AG04449 (cell line): ENCODE measurements at places on chromosomes 13 and 19.

DNA sequence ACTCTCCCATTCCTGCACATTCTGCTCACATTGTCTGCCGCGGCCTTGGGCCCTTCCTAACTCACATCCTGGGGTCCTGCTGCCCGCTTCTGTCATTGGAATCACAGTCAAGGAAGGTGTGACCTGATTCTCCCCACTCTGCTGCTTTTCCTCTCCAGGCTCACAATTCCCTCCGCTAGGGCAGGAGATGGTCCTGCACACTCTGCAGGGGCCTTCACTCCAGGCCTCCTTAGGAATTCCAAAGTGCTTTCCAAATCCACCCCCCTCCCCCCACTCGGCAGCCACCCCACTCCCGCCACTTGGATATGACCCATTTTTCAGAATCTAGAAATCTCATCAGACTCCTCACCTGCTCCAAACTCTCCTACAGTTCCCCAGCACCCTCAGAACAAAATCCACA lies 3.1 kb upstream of the SLC5A5 start:
- DNase-seq = no peak

GRCh38 chr19:28009696-28010095 lies 1203.3 kb downstream of the UQCRFS1 start:
- no peak for DNase-seq

DNA sequence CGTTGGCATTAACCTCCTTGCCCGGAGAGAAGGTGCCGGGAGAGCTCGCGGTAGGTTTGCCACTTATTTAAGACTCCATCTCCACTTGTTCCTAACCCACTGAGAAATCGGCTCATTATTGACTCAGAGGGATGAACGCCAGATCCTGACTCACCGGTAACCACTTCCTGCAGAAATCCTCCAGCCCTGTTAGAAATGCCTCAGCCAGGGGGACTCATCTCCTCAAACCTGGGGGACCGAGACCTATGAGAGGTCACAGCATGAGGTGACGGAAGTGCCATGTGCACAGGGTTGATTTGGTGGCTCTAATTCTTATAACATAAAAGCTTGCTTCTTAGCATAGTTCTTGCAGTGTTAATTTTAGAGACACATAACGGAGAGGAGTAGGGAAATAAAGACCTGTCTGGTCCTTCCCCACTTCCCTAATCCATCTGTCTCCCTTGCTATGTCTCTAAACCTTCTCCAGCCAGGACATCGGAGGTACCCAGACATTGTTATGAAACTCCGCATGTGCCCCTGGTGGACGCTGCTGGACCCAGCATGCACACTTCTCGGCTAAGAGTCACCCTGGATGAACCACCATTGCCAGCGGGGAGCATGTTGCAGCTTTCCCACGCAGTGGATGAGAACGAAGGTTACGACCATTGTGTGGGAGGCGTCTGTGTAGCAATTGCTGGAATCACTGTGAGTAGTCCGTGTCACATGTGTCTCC lies 158.9 kb downstream of the EFNB2 start:
- DNase-seq = peak; percentile 58

DNA sequence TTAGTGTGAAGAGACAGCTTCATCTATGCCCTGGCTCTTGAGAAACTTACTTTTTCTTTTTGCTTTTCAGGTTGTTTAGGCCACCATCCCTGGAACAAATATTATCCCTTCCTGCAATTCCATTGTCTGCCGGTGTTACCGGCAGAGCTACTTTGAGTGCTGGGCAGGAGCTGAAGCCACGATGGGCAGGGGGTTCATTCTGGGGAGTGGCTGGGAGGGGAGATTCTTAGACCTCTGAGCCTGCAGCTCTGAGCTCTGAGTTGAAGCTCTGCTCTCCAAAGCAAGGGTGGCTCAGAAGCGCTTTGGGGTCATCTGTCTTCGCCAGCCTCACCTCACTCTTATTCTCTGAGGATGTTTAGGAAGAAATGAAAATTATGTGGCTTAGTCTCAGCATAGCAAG lies 1066.6 kb upstream of the SLC10A2 start:
- no peak for DNase-seq

- DNase-seq = no peak
Observed at GRCh38 chr13:75103976-75104375, 378.0 kb downstream of the TBC1D4 start.

DNA sequence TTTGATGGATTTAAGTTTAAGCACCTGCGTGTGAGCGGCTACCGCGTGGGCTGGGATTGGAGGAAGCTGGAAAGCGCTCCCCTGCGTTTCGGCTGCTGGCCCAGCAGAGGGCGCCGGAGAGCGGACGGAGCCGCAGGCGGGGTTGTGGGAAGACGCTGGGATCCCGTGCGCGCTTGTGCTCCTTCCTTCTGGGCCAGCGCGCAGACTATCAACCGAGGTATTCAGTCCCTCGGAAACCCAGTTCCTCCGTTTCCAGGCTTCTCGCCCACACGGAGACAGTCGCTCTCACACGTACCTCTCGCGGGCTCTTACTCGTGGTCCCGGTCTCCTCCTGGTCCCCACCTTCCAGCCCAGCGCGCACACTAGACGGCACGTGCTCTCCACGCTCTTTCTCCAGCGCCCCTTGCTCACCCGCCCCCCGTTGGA lies 28.8 kb downstream of the EPN1 start:
- no peak for DNase-seq

GRCh38 chr19:53212703-53213320 lies 19.7 kb upstream of the ZNF665 start:
- DNase-seq = no peak
